ENCODE measurements at places on chromosomes 13 and 19.

GRCh38 chr13:112880976-112881540, 88.0 kb upstream of the MCF2L start:
- no peak for DNase-seq
- no peak overlapping the region for H3K27ac ChIP-seq
- H3K4me3 ChIP-seq: no peak overlapping the region
- peaks cover 1% of the 10 kb centered on the region for H3K4me1 ChIP-seq
- no peaks in the 10 kb centered on the region for H3K27me3 ChIP-seq

- no peaks in the 10 kb centered on the region for H3K36me3 ChIP-seq
- no peak for DNase-seq
- no peak overlapping the region for H3K27ac ChIP-seq
- H3K4me3 ChIP-seq: no peak overlapping the region
- H3K27me3 ChIP-seq: no peaks in the 10 kb centered on the region
Measured at GRCh38 chr13:57988276-57988675, 356.7 kb downstream of the PCDH17 start.

DNA sequence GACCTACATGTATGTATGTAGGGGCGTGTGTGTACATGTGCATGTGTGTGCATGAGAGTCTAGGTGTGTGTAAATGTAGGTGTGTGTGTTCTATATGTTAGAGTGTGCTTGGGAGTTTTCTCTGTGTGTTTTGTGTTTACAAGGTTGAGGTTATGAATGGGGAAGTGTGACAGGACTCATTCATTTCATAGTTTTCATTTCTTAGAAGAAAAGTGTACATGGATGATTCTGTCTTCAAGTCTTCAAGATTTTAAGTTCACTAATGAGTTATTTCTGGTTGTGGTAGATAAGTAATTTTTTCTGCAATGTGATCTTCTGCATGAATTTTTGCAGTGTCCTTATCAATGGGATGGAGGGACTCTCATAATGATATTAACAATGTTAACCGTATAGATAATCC, 118.2 kb upstream of the SLC10A2 start:
- peaks cover 9% of the 10 kb centered on the region for H3K27me3 ChIP-seq
- no peaks in the 10 kb centered on the region for H3K36me3 ChIP-seq
- H3K4me1 ChIP-seq: no peaks in the 10 kb centered on the region

DNA sequence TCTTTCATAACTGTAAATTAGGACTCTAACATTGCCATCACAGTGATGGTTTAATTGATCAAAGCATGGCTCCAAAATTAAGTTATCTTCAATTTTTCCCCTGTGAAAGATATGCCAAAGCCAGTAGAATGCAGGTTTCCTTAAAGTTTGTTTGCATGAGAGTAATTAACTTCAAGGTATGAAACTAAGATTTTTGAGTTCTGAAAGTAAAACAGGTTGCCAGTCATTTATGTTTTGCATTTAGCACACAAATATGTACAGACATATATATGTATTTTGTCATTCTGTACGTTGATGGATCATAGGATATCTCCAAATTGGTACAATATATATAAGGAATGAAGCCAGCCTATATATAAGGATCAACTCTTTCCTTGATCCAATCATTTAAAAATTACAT, 23.6 kb upstream of the NDFIP2 start:
- no peaks in the 10 kb centered on the region for H3K27me3 ChIP-seq
- H3K4me3 ChIP-seq: no peak overlapping the region
- no peak for DNase-seq
- peaks cover 56% of the 10 kb centered on the region for H3K4me1 ChIP-seq
- H3K27ac ChIP-seq: peak overlapping the region; percentile 83
- H3K36me3 ChIP-seq: no peaks in the 10 kb centered on the region

Data from activated T-cell treated with anti-CD3 and anti-CD28 coated beads, Interleukin-2, amount 50 U/mL, for 24 hours (primary cell).